ENCODE measurements at places on chromosomes 1 and 21.
A peak's percentile ranks its signal among the peaks of the same experiment; 100 is the strongest.

GRCh38 chr1:99297923-99298322 lies 33.6 kb downstream of the PLPPR4 start:
- H3K27me3 ChIP-seq = no peaks in the 10 kb centered on the region
- no peak overlapping the region for H3K4me3 ChIP-seq
- DNase-seq = no peak
- no peaks in the 10 kb centered on the region for H3K36me3 ChIP-seq
- no peaks in the 10 kb centered on the region for H3K4me1 ChIP-seq

- H3K4me1 ChIP-seq = no peaks in the 10 kb centered on the region
- H3K4me3 ChIP-seq = no peak overlapping the region
- H3K27me3 ChIP-seq = peaks cover 48% of the 10 kb centered on the region
These were observed 159.4 kb downstream of the BARHL2 start for GRCh38 chr1:90557706-90558105.

DNA sequence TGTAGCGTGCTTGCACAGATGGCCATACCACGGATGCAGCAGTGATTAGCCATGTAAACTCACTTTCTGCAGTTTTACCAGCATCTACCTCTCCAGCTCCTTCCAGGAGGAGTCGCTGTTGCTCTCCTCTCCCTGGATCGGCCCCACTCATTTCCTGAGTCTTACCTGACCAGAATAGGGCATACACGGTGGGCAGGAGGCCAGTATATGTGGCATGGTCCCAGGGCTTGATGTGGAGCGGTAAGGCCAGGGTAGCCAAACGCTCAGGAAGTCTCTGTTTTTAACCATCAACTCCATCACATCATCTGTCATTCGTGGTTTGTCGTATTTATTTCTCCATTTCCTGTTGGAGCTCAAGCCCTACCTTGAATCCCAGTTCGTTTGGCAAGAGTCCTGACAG lies 163.4 kb upstream of the USP24 start:
- DNase-seq = no peak
- H3K27me3 ChIP-seq = peaks cover 14% of the 10 kb centered on the region
- H3K4me1 ChIP-seq = peaks cover 12% of the 10 kb centered on the region
- H3K27ac ChIP-seq = no peak overlapping the region
- H3K36me3 ChIP-seq = peaks cover 2% of the 10 kb centered on the region

GRCh38 chr1:114609826-114610225 lies 28.4 kb upstream of the BCAS2 start:
- DNase-seq = no peak
- no peak overlapping the region for H3K27ac ChIP-seq
- H3K4me1 ChIP-seq = no peaks in the 10 kb centered on the region
- no peaks in the 10 kb centered on the region for H3K27me3 ChIP-seq

DNA sequence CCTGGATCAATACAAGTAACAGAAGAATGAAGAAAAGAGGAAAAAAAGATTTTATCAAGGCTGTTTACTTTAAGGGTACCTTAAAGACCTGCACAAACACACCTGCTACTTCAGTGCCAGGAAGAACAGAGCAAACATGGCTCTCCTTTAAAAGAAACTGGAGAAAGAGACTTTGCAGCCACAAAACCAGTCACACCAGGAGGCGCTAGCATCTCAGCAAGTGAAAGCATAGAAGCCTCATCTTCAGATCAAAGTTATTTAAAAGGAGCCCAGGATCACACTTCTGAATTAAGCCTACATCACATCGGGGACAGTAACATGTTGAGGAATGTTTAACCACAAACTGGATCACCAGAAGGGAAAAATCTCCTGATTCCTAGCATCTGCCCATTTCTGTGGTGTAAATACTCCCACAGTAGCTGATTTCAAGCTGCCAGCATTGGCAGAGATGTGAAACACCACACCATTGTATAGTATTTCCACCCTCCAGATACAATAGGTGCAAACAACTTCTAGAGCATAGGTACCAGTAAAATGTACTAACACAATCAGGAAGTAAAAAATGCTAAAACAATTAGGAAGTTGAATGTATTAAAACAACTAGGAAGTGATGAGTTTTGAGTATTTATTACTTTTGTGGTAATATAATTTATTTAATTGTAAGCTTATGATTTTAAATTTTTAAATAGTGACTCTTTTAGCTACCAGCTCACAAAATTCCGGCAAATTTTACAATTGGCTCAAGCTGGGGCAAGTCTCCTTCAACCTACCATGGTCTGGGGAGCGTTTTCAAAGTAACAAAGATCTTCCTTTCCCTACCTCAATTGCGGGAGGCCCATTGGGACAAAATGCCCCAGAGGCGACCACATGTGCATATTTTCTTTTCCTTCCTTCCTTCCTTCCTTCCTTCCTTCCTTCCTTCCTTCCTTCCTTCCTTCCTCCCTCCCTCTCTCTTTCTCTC lies 105.3 kb upstream of the CLDN14 start:
- no peaks in the 10 kb centered on the region for H3K4me1 ChIP-seq
- H3K27ac ChIP-seq = no peak overlapping the region
- H3K27me3 ChIP-seq = peaks cover 51% of the 10 kb centered on the region
- no peak overlapping the region for H3K4me3 ChIP-seq
- H3K36me3 ChIP-seq = no peaks in the 10 kb centered on the region

- DNase-seq = no peak
- no peak overlapping the region for H3K27ac ChIP-seq
- H3K4me3 ChIP-seq = no peak overlapping the region
- peaks cover 7% of the 10 kb centered on the region for H3K4me1 ChIP-seq
- no peaks in the 10 kb centered on the region for H3K36me3 ChIP-seq
These were observed 203.7 kb upstream of the C1orf87 start for GRCh38 chr1:60277269-60277668.

- no peak overlapping the region for H3K27ac ChIP-seq
- H3K27me3 ChIP-seq = no peaks in the 10 kb centered on the region
- H3K36me3 ChIP-seq = peaks cover 18% of the 10 kb centered on the region
- H3K4me1 ChIP-seq = no peaks in the 10 kb centered on the region
- DNase-seq = no peak
- H3K4me3 ChIP-seq = no peak overlapping the region
These were observed 30.8 kb upstream of the KIF1B start for GRCh38 chr1:10179406-10180091.

DNA sequence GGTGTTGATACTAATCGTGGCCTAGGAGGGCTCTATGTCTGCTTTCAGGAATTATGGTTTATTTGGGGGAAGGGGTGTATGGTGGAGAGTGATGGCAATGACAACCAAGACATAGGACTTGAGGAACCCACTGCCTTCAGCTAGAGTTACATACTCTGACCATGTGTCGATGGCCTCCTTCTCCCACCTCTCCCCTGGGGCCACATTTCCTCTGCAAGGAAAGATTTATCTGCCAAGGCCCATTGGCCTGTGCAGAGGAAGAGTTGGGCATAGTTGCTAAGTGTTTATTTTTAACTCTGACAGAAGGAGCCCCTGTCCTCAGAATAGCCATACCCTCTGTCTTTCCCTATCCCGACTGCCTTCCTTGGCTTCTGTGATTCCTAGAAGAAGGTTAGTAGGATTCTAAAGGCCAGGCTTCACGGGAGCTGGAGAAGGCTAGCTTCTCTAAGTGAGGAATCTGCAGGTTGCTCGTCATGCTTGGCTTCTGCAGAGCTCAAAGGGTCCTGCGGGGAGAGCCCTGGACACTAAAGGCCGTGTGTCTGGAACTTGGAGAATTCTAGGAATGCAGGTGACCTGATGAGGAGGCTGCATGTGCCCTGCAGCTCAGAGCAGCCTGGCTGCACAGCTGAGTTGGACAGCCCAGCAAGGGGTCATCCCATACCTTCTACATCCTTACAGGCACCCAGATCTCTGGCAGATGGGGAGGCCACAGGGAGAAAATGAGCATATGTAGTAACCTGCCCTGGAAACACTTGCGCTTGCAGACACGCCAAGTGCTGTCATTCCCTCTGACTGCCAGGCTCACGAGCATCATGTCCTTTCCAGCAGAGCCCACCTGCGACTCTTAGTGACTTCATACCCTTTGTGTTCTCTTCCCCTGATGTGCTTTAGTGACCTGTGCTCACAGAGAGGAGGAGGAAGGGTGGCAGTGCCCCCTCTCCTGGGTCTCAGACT lies 9.7 kb downstream of the MAPKAPK2 start:
- peaks cover 41% of the 10 kb centered on the region for H3K36me3 ChIP-seq
- no peaks in the 10 kb centered on the region for H3K27me3 ChIP-seq
- peak overlapping the region; percentile 33 for H3K27ac ChIP-seq
- H3K4me1 ChIP-seq = peaks cover 89% of the 10 kb centered on the region
- no peak for DNase-seq

- H3K27ac ChIP-seq = peak overlapping the region; percentile 96
- peaks cover 28% of the 10 kb centered on the region for H3K4me1 ChIP-seq
- peaks cover 12% of the 10 kb centered on the region for H3K36me3 ChIP-seq
These were observed 740 bp downstream of the DSTYK start for GRCh38 chr1:205210756-205211168.

- DNase-seq = no peak
- no peak overlapping the region for H3K27ac ChIP-seq
- H3K4me1 ChIP-seq = peaks cover 53% of the 10 kb centered on the region
- no peak overlapping the region for H3K4me3 ChIP-seq
These were observed 12.6 kb downstream of the SUCO start for GRCh38 chr1:172545396-172546004.

GRCh38 chr1:65172936-65173690 lies 25.1 kb downstream of the AK4 start:
- H3K4me1 ChIP-seq = no peaks in the 10 kb centered on the region
- H3K27ac ChIP-seq = no peak overlapping the region
- H3K4me3 ChIP-seq = no peak overlapping the region
- H3K36me3 ChIP-seq = no peaks in the 10 kb centered on the region
- H3K27me3 ChIP-seq = peaks cover 56% of the 10 kb centered on the region
